ENCODE measurements at places on chromosomes 3 and 15.

- DNase-seq, result no peak
Observed at GRCh38 chr15:52378746-52379394, 83.3 kb upstream of the MYO5C start.

DNA sequence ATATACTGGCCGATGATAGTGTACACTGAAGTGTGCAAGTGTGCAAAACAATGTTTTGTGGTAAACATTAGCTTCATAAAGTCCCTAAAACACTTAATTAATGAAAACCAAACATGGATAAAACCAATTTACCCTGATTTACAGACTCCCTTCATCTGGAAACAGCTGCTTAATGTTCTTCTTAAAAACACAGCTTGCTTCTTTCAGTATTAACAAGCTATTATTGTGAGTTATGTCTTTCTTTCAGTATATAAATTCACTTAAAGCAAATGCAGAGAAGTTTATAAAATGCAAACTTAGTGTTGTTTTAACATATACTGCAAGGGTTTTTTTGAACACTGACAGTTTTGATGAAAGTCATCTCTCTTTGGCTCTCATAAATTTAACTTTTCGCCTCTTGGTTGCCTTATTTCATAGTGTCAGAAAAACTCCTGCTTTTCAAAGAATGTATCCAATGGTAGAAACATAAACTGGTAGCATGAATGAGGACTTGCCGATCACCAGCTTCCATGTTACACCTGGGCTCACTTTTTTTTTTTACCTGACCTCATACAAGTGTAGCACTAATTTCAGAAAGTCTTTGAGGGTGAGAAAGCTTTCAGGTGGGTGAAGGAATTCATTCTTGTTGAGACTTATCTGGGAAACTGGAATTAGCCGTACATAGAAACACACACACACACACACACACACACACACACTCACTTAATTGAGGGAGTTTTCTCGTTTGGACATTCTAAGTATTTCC, 532.2 kb downstream of the ROBO2 start:
- DNase-seq, result no peak

DNA sequence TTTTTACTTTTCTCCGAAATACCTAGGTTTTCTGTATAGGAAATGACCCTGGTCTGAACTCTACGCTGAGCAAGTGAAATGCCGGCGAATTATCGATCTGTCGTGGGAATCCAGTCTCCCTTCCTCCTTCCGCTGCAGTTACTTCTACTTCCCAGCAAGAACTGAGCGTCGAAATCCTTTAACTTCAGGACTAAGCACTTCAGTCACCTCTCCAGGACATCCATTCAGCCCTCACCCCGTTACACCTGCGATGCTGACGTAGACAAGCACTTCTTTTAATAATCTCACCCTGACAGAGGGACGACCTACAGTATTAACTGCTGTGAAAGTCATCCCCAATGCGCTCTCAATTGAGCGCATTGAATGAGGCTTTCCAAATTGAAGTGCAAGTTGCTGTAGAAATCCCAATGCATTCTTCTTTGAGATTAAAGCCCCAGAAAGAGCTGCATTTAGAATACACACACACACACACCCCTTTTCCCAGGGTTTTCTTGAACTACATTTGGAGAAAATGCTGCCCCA, 1.3 kb downstream of the TOP2B start:
- DNase-seq, result no peak

- peak; percentile 47 for DNase-seq
Observed at GRCh38 chr3:155382396-155383042, 89.0 kb upstream of the STRIT1 start.

- no peak for DNase-seq
Observed at GRCh38 chr15:42494998-42495360, 455 bp upstream of the SNAP23 start.

- no peak for DNase-seq
Observed at GRCh38 chr3:185837414-185837813, 12.6 kb upstream of the IGF2BP2 start.

DNA sequence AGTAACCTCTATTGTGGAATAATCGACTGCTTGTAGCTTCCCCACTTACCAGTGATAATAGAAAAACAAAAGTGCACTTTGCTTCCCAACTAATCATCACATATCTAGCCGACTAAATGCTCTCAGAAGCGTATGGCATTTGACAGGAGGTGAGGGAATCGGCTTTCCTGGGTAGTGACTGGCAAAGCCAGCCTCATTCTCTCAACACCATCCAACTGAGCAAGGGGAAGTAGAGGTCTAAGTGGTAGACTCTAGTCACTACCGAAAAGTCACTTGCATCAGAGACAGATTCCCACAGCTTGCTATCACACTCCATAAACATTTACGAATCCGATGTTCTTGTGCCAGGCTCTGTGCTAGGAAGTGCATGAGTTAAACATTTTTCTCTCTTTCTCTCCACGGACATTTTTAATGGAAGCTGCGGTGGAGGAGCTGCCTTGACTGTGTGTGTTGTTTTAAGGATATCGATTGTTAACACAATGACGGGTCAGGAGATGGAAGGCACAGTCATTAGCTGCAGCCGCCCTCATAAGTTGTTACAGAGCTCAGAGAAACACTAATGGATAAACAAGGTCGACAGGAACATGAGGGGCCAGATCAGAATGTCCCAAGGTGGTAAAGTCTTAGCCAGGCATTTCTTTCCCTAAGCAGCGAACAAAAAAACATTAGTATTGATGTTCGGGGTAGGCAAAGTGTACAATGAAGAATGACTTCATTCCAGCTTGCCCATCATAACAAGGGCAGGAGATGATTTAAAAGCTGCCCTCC, 11.9 kb downstream of the ZNF385D start:
- DNase-seq, result no peak

DNA sequence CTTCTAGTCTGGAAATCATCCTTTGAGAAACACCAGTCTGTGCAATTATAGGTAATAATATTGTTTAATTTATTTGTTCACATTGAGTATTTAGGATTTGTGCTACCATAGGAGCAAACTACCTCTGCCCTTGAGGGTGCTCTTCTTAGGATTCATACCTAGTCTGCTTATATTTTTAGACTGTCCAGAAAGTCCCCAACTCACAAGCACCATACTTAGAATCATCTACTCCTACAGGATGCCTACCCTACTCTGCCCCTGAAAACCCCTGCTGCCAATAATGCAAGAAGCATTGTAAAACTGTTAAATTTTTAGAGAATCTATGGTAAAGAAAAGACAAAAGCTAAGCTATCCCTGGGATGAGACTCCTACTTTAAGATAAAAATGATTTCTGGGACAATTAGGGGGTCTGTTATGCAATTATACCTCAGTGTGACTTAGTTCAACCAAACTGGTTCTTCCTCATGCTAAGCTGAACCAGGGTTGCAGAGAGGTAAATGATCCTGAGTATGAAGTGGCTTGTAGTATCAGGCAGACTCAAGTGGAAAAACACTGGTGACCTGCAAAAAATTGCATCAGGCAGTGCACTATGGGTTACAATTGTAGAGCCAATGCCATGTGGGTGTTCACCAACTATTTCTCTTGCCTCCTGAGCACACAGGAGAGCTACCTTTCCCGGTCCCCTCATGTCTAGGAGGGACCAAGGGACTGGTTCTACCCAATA, 133.3 kb downstream of the TNIK start:
- DNase-seq, result no peak

DNA sequence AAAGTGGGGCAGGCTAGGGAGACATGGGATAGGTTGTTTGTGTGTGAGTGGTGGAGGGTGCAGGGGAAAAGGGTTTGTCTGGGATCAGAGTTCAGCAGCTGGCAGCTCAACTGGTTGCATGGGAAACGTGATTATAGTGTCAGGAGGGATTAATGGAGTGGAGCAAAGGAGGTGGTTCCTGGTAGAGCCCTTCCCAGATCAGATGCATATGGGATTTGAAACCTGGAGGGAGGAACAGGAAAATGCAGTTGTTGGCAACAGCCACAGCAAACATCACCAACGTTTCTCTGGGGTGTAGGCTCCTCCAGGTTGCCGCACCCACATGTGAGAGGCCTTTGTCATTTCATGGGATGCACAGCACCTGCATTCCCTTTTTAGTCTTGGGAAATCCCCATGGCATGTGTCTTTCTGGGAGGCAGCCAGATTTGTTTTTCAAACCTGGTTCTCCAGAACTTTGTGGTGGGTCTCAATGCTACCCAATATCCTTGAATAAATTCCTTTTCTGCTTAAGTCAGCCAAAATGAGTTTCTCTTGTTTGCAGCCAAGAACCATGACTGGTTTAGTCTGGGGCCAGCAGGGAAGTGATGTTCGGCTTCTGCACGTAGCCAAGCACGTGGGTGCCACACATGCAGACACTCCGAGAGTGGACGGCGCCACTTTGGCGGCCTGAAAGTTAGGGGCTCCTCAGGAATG, 61.3 kb downstream of the BDH1 start:
- DNase-seq, result no peak

DNA sequence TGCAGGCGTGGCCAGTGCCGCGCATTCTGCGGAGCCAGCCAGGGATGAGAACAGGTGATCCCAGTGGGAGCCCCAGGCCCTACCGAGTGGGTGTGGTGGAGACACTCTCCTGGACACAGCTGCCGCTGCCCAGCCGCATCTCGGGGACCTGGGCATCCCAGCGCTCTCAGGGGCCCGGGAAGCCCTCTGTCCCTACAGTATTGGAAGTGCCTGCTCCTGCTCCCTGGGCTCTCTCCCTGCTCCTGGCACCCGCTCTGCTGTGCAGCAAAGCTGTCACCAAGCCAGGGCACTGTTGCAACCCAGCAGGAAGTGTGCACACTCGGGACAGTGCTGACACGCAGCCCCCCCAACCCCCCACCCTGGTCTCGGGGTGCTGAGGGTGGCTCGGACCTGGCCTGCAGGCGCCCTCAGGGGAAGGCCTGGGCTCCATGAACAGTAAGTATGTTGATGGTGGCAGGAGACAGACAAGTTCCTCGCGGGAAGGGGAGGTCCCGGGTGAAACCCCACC, 1177.4 kb upstream of the GBE1 start:
- DNase-seq, result no peak

DNA sequence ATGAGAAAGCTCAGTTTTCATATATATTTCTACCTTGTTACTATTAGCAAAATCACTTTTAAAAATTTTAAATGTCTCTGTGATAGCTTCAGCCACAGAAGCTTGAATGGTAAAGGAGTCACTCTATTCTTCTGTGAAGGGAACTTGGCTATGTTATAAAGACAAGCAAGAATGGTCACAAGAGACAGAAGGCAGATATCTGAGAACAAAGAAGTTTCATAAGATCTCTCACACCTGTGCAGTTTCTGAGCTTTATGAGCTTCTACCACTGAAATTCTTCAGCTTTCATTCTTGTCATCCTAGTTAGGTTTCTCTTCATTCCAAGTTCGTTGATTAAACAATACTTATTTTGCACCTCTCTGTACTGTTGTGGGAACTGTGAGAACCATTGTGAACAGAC, 853.4 kb downstream of the IGSF11 start:
- no peak for DNase-seq

DNA sequence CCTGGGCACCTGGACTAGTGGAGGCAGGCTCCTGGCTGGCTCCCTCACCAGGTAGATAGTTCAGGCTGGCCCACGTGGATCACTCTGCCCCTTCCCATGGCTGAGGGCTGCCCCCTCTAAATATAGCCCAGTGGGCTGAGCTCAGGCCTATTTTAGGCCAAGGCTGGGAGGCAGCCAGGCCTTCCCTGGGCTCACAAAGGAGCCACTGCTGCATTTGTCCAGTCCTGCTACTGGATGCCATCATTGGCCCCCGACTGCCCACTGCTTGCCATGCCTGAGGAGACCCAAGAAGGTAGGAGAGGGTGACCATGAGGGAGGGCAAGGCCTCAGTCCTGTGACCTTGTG, at the start of gene LSMEM2:
Gene LSMEM2 (plus strand): TSS at position 208 of the 345 bp plus-strand sequence. CDS start 27 bp downstream, at position 235.
- no peak for DNase-seq

GRCh38 chr3:24657870-24658510, 163.3 kb upstream of the THRB start:
- DNase-seq, result no peak

GRCh38 chr15:101322854-101323477, 27.9 kb upstream of the SNRPA1 start:
- no peak for DNase-seq

DNA sequence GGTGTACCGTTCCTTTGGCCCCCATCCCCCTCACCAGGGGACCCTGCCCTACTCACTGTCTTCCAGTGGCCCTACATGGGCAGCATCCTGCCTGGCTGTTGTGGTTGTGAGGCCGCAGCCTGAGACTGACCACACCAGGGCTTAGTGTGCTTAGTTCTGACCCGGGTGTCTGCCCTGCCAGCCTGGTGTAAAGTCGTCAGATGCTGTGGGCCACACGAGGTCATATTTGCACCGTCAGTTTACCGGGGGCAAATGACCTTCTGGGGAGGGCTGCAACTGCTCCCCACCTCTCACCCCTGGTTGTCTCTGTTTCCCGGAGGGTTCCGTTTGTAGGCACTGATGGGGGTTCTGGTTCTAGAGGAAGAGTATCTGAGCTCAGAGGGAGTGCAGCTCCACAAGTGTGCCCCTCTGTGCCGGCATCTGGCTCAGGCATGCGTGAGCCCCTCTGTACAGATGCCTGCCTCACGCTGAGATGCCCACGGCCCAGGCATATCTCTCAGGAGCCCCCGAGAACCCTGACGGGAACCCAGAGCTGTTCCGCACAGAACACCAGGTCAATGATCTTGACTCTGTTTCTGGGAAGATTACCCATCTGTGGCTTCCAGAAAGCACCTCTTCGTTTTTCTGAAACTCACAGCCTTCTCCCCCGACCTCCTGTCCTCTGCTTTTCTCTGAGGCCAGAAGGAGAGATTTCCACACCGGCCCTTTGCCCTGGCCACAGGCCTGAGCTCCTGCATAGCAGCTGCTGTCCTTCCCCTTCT, 19.2 kb downstream of the KLF13 start:
- DNase-seq, result no peak

DNA sequence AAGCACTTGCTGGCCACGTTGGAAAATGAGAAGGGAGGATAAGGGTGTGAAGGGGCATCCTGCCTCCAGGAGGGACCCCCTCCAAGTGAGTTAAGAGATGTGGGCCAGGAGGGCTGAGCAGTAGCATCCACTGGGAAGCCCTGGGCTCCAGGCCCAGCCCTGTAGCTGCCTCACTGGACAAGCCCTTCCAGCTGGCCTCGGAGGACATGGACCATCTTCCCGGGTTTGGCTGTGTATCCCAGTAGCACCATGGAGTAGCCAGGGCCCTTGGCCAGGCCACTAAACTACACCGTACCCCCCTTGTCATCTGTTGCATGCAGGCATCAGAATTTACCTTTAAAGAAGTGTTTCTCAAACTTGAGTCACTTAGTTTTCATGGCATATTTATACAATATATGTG, 29.4 kb upstream of the ALDH1L1 start:
- DNase-seq, result no peak

All from NCI-H1436 (cell line).